ENCODE measurements at places on chromosomes 5 and 9. TPM values are rescaled to one million over a fixed set of nuclear protein-coding genes. Genes with fewer than 3 reads are reported as not detected.

Gene CD72
- total RNA-seq, result 8.3 TPM

Gene OR1L1
- not detected for total RNA-seq

Gene SEMA4D
- total RNA-seq, result 388 TPM

DNA sequence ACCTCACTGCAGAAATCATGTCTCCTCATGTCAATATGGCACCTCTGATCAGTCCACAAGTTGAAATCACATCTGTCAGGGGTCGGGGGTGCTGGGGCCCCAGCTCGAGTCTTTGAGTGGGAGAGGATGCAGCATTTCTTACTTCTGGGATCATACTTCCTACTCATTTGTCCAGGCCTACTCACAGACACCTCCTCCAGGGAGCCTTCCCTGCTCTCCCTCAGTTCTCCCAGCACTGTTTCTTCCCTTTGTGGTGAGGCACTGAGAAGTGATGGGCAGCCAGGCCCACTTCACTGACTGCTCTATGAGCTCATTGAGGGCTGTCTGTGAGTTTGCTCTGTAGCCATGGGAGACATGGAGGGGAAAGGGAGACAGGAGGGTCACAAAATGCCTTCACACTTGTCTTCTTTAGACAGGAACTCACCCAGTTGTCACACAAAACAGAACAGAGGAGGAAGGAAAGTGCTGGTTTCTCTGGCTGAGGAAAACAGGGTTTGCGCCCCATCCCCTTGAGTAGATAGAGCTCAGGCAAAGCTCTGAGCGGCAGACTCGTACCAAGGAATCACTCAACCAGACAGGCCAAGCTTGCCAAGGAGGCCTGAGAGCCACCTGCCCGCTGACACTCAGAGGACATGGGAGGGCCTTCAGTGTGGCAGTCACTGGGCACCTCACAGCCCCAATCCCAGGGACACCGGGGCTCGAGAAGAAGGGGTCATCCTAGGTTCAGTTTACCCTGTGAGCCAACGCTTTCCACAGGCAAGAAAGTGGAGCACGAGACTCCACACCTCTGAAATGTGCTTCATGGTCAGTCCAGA is 152.9 kb downstream of the GABBR2 start:
- DNase-seq, result no peak

- DNase-seq, result no peak
Observed at GRCh38 chr5:157487358-157487757, 27.3 kb downstream of the NIPAL4 start.

DNA sequence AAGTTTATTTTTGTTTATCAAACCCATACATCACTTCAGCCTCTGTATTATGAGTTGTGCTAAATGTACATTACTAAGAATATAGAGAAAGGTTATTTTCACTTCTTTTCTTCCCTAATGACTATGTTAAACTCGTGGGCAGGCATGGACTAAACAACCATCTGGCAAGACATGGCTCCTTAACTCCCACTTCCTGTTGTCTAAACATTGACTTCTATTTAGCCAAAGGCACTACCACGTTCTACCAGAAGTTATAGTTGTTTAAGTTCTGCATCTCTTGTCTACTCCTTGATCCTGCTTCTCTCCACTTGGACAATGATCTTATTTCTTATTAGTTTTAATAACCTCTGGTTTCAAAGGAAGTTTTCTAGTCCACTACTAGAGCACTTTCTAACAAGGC is 136.1 kb downstream of the MACIR start:
- no peak for DNase-seq

DNA sequence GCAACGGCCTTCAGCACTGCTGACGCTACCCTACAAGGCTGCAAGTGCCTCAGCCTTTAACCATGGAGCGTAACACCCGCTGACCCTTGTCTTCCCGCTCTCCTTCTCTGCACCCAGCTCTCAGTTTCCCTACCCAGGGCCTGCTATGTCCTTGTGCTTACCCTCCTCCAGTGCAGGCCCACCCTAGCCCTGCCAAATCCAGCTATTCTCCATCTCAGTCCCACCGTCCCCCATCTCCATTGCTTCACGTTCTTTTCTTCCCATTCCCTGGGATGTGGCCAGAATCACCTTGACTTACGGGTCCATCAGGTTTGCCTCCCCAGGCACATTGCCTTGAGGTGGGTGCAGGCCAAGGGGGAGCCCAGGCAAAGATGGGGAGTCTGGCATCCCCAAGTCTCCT is 91.2 kb downstream of the PAX5 start:
- DNase-seq, result no peak

DNA sequence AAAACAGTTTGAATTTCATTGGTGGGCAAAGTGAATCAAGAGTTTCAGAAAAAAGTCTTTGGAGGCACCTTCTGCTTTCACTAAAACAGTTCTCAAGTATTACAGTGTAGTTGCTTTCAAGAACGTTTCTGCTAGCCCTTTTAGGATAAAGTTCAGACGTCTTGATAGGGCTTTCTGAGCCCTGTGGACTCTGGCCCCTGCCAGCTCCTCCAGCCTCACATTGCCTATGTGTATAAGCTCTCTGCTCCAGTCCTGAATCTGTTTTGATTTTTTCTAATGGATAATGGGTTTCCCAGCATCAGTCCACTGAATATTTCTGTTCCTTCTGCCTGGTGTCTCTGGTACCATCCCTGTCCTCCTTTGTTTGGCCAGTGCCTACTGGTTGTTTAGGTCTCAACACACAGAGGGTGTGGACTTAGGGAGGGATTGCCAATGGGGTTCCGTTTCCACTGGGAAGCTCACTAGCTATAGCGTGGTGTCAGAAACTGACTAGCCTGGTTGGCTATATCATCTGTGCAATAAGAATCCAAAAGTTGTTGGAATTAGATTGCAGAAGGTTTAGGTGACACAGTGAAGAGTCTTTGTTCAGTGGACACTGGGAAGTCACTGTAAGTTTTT is 26.4 kb downstream of the ARHGAP26 start:
- no peak for DNase-seq

DNA sequence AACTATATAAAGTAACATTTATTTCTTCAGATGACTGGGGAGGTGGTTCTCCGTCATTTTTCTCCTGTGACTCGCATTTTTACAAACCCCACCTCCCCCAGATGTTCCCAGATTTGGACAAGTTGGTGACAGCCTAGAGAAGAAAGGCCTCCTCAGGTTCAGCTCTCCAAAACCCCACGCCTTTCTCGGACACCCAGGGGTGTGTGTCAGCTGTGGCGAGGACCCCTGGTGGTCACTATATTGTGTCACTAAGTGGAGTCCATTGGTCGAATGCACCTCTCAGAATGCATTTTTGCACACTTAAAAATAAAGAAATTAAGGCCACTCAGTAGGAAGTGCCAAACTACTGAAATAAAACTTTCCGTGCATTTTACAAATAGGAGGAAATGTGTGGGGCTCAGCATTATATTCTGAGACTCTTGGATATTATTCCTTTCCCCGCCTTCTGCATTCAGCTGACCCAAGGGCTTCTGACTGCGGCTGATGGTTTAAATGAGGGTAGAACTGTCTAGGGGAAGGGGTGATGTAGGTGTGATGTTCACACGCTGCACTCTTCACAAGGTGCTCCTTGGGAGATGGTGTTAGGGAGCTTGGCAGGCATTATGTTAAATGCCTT is 47.6 kb downstream of the ACO1 start:
- DNase-seq, result no peak

- DNase-seq, result no peak
Observed at GRCh38 chr5:81241961-81242648, 9.0 kb downstream of the CKMT2 start.

- no peak for DNase-seq
Observed at GRCh38 chr9:123296174-123296573, 27.8 kb upstream of the STRBP start.

GRCh38 chr9:96883922-96884321 is 29.6 kb upstream of the ZNF782 start:
- DNase-seq, result no peak

DNA sequence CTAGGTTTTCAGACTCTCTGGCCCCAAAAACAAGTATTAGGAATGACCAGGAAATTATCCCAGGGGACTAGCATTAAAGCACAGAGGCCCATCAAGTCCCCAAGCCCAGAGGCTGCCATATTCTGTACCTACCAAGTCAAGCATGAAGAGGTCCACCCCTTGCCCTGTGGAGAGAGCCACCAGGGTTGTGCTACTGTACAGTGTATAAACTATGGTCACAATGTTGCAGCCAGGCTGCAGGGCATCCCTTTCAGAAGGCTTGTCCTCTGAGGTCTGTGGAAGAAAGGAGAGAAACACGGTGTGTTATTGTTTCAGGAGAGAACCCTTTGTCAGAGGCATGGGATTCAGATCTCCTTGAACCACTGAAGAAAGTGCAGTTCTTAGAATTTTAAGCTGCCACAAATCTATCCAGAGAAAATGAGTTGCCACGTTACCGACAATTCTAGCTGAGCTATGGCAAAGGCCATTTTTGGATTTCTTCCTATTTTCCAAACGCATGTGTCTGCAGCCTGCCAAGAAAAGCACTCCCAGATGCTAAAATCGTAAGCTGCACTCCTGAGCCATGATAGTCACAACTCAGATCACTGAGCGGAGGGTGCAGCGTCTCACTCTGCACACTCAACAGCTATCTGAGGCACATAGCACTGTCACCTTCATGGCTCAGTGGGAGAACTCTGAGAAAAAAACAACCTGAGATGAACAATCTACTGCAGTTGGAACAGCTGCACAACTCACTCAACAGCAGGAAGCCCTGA is 45.5 kb upstream of the SPATA31E1 start:
- DNase-seq, result no peak

Data from activated T-helper 1 cell treated with anti-CD3 and anti-CD28 coated beads, Interleukin-12 subunit alpha, Interleukin-12 subunit beta, Interleukin-2, Interleukin-4 antibody, amounts not matched to agents 30 ng/mL and 10 ng/mL and 1 ng/mL, durations not matched to agents 14 hours and 24 hours and 36 hours (primary cell).